ENCODE measurements at places on chromosomes 4 and X.
A peak's percentile ranks its signal among the peaks of the same experiment; 100 is the strongest.

DNA sequence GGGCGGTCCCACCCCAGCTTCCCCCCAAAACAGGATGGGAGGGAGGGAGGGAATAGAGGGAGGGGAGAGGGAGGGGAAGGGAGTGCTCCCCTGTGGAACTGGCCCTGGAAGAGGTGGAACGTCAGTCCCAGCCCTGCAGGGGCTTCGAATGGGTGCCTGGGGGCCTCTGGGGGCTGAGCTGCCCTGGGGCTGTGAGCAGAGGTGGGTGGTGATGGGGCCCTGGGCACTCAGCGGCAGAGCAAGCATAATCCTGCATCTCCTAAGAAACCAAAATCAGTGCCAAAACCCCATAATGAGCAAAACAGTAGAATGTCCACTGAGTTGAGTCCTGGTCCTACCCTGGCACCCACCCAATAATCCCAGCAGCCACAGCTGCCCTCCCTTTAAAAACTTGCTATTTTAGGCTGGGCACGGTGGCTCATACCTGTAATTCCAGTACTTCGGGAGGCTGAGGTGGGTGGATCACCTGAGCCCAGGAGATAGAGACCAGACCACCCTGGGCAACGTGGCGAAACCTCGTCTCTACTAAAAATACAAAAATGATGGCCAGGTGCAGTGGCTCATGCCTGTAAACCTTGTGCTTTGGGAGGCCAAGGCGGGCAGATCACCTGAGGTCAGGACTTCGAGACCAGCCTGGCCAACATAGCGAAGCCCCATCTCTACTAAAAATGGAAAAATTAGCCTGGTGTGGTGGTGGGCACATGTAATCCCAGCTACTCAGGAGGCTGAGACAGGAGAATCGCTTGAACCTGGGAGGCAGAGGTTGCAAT, 11.1 kb downstream of the DOK7 start:
- no peak for DNase-seq

GRCh38 chr4:120286813-120287212, 220.2 kb upstream of the MAD2L1 start:
- no peak for DNase-seq

DNA sequence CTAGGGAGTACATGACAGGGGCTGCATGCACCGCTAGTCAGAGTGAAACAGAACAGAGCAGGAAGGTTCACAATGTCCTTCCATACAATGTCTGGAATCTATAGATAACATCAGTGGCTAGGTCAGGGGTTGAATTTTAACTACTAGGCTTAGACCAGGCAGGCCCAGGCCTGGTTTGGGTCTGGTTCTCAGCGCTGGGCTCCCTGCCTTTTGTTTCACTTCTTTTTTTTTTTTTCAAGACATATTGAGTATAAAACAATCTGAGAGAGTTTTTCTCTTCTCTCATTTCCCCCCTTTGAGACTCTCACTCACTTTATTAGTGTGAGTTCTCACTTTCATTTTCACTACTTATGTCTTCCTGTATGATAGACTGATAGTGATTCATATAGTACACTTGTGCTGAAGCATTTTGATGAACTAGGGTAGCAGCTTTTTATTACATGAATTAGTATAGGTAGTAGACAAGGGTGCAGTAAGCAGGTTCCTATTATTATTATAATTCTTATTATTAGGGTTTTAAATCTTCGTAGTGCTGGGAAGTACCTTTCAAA, 120.0 kb upstream of the ZDHHC15 start:
- no peak for DNase-seq

- peak; percentile 7 for DNase-seq
These were observed 18.9 kb downstream of the CNGA2 start for GRCh38 chrX:151753313-151754046.

DNA sequence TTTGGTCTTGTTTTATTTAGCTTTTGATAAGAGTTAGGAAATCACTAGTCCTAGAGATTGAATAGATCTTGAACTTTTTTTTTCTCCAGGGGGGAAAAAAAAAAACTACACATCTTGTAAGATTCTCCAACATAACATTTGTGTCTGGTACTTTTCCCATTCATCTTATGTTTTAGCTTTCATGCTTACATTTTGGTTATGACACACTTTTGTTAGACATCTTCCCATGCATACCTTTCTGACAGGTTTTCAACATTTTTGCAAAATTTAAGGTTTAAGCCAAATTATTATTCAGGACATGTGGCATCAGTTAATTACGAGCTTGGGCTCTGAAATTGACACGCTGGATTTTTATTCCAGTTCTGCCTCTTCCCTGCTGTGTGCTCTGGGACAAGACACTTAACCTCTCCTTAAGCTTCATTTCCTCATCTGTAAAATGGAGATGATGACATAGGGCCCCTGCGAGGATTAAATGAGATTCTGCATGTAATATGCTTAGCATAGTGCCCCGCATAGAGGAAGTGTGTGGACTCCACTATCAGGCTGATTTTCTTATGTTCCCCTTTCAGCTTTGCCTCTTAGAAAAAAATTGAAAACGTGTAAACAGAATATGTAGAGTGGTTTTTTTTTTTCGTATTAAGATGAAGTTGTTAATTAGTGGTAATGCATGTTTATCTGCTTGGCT, 5.3 kb downstream of the KIT start:
- DNase-seq, result no peak

DNA sequence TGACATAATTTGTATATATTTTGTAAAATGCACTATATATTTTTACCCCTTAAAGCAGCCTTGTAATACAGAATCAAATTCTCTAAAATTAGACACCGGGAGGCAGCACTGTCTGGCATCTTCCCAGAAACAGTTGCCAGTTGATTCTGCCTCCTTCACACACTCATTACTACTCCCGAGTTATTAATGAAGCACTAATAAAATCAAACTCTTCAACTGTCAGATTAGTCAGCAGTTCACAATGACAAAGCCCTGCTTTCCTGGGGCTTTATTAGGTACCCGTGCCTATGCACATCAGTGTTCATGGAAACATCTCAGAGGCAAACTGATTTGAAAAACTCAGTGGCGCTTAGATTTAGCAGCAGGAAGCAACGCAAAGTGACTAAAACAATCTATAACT, 103.5 kb upstream of the VEGFC start:
- no peak for DNase-seq

- no peak for DNase-seq
These were observed 10.5 kb upstream of the UBE2NL start for GRCh38 chrX:143873343-143873742.

- DNase-seq, result no peak
These were observed 59.4 kb downstream of the HMGB2 start for GRCh38 chr4:173274744-173275143.

- DNase-seq, result no peak
These were observed 100.3 kb upstream of the DDIT4L start for GRCh38 chr4:100290585-100290984.

GRCh38 chr4:26238426-26238777, 82.4 kb upstream of the RBPJ start:
- DNase-seq, result peak; percentile 91

GRCh38 chr4:123415977-123416376, 19.4 kb downstream of the SPRY1 start:
- no peak for DNase-seq

DNA sequence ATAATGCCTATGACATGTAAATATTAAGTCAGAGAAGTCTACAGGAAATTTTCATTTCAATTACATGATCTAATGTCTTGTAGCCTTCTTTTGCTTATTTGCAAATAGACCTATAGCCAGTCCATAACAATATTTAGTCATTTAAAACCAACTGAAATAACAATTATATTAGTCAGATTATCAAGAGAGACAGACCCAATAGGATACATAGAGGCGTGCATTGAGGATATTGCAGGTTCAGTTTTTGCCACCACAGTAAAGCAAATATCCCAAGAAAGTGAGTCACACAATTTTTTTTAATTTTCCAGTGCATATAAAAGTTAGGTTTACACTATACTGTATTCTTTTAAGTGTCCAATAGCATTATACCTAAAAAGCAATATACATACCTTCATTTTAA, 349.7 kb upstream of the ATOH1 start:
- no peak for DNase-seq

DNA sequence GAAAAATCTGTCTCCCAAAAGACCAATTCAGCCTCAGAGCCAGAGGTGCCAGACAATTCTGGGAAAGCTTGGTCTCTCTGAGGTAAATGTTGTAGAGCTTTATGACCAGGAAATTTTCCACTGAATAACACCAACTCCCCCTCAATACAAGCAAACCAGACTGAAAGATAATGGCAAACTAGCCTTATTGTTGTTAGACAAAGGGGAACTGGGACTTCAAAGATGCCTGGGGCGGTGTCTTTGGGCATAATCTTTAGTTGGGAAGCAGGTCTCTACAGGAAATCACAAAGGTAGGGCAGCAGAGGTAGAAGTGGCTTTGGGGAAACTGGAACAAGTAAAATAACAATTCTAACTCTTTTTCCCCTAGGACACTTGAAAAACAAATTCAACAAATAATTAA, 12.0 kb downstream of the COL4A6 start:
- peak; percentile 21 for DNase-seq

- DNase-seq, result no peak
These were observed 24.2 kb upstream of the VSIG1 start for GRCh38 chrX:108020631-108021030.

- DNase-seq, result no peak
These were observed 22.8 kb downstream of the USP9X start for GRCh38 chrX:41108007-41108406.

- DNase-seq, result peak; percentile 48
These were observed 5.2 kb upstream of the TCEANC start for GRCh38 chrX:13647709-13648212.

DNA sequence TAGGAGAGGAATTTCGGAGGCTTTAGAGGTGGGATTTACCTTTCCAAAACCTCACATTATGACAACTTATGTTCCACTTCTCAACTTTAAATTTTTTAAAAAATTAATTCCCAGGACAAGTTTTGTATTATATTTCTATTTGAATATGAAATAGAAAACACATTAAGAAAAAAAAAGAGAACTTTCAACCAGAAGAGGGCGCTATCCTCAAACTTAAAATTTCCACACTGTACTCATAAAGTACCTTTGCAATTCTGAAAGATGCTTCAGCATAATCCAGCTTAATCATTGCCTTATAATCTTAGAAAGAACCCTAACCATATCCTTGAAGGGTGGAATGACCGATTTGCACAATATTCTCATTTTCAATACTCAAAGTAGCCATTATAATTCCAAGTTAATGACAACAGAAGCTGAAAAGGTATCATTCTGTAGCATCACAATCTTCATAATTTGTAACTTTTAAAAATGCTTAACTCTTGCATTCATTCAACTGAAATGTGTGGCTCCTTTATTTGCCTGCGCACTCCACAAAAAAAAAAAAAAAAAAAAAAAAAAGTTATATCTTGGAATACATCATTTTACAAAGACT, 158.0 kb downstream of the KCNIP4 start:
- no peak for DNase-seq

DNA sequence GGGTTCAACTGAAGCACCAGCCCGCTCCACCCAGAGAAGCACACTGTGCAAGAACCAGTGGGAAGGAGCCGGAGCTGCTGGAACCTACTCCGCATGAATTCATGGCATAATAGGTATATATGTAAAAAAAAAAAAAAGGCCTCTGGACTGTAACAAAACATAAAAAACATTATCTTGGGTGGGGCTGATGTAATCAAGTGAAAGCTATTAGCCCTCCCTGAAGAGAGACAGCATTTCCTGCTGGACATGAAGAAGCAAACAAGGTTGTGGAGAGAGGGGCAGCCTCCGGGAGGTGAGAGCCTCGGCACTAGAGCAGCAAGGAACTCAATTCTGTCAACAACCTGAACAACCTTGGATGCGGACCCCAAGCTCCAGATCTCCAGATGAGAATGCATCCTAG, 50.7 kb downstream of the PLAC1 start:
- DNase-seq, result no peak

DNA sequence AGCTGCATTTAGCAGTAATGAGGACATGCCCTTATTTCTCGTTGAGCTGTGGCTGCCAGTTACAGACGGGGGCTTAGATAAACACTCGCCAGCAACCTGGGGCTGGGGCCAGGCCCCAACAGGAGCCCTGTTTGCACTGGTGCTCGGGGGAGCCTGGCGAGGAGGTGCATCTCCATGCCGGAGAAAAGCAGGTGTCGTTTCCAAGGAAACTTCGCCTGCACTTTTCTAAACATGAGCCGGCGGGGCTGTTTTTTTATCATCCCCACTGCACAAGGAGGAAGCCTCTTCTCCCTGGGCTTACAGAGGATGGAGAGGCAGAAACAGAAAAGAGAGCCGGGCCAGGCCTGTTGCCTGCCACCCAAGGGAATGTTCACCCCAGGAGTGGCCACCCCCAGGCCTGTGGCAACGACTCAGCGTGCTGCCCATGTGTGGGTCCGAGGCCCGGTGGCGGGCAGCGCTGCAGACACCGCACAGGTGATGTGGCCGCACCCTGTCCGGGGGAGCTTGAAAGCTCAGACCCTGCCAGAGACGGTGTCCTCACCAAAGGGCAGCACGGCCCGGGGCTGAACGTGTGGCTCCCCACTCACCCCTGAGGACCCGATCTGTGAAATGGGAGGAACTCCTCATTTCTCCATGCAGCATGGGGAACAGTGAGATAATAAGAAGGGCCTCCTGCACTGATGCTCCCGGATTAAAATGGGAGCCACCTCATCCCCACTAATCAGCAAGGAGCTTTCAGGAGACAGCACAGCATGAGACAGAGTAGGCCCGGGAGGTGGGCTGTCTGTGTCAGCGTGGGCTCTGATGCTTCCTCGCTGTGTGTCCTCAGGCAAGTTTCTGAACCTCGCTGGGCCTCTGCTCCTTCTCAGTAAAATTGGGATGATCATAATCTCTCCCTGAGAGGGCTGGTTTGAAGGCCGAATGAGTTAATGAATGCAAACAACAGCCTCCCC, 33.8 kb upstream of the ADRA2C start:
- no peak for DNase-seq

- no peak for DNase-seq
These were observed 15.4 kb downstream of the ANXA3 start for GRCh38 chr4:78566834-78567499.

- DNase-seq, result peak; percentile 34
These were observed 36.0 kb downstream of the PF4 start for GRCh38 chr4:73945674-73946449.

DNA sequence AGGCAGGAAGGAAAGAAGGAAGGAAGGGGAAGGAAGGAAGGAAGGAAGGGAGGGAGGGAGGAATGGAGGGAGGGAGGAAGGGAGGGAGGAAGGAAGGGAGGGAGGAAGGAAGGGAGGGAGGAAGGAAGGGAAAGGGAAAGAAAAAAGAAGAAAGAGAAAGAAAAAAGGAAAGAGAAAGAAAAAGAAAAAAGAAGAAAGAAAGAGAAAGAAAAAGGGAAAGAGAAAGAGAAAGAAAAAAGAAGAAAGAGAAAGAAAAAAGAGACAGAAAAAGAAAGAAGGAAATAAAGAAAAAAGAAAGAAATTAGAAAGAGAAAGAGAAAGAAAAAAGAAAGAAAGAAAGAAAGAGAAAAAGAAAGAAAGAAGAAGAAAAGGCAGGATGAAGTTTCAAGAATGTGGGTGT, 15.0 kb upstream of the NHSL2 start:
- DNase-seq, result no peak

DNA sequence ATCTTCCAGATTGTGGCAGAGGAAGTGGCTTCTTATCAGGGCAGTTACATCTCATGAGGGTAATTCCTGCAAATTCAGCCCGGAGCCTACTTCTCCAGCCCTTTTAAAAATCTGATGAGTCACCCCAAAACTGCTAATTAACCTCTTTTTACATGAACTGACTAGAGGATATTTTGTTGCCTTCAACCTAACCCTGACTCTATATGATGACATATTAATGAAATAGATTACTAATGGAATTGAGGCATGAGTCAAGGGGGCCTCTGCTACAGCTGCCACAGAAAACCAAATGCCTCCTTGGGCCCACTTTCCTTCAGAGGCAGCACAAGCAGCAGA, 72.5 kb downstream of the QRFPR start:
- no peak for DNase-seq

Measured in NCI-H748 treated with DMSO at 0.1 percent for 48 hours (cell line).